ENCODE measurements at places on chromosomes 7 and 10.

GRCh38 chr10:1561731-1562337 lies 175.5 kb downstream of the ADARB2 start:
- no peak for DNase-seq

DNA sequence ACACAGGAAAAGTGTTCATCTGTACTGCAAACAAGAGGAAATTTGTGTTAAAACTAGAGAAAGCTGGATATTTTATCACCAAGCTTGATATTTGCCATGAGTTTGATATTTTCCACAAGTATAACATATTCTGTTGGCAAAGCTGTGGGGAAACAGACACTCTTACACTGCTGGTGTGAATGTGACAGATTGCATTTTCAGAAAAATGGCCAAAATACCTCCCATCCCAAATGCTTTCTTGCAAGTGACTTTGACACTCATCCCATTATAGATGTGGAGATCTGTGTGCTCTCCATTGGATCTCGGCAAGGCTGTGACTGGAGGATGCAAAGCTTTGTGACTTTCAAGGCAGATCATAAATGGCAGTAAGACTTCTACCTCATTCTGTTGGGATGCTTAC lies 30.5 kb downstream of the ZNF713 start:
- no peak for DNase-seq

DNA sequence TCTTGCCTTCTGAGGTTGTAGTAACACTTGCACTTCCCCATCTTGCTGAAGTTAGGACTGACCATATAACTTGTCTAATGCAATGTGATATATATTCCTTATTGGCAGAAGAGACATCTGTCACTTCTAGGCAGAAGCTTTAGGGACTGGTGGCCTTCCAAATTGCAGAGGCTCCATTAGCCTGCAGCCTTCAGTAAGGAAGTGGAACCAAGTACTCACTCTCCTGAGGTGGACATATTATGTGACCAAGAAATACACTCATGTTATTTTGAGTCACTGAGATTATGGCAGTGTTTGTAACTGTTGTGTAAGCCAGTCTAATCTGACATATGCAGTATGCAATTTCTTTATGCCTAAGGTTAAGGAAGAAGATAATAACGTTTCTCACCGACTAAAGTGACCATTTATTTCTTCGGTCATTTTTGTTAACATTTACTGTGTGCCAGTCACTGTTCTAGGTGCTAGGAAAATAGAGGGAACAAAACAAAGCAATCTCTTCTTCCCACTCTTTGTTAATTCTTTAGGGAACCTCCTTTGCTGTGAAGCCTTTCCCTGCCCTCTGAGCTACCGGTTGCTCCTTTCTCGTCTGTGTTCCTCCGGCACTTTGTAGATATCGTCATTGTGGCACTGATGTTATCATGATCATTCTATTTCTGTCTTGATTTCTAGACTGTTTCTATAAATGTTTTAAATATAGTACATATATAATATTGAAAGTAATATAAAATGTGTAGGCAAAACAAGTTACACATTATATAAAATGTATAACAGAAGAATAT lies 52.9 kb upstream of the HBP1 start:
- no peak for DNase-seq

GRCh38 chr10:69791812-69792211 lies 9.9 kb upstream of the COL13A1 start:
- DNase-seq = no peak

- DNase-seq = no peak
Observed at GRCh38 chr10:129580901-129581300, 113.9 kb downstream of the MGMT start.

GRCh38 chr7:118183428-118183785 lies 557 bp upstream of the LSM8 start:
- no peak for DNase-seq

- DNase-seq = no peak
Observed at GRCh38 chr7:1418505-1419309, 40.6 kb downstream of the MICALL2 start.

GRCh38 chr10:52571516-52572182 lies 200.9 kb downstream of the MBL2 start:
- DNase-seq = no peak

DNA sequence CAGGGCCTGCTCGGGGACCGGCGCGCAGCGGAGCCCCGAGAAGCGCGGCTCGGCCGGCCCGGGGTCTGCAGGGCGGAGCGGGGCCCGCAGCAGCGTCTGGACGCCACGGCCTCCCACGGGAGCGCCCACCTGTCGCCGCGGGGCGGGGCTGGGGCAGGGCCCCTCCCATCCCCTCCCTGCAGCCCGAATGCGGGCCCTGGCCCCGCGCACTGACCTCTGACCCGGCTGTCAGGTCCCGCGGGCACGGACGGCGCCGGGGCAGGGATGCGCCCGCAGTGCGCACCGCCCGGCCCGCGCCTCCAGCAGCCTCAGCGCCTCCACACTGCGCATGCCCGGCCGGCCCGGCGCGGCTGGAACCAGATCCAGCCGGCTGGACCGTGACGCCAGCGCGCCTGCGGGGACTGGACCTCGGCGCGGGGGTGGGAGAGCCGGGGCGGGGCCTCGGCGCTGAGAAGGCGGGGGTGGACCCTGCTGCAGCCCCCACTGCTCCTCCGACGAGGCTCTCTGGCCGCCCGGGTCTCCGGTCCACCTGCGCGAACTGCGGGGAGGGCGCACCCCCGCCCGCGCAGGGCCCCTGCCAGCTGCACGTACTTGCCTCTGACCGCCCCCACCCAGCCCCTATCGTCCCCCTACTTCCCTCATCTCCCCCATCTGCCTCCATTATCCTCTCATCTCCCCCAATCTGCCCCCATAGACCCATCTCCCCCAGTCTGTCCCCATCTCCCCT lies 16.1 kb upstream of the GPR146 start:
- peak; percentile 54 for DNase-seq

DNA sequence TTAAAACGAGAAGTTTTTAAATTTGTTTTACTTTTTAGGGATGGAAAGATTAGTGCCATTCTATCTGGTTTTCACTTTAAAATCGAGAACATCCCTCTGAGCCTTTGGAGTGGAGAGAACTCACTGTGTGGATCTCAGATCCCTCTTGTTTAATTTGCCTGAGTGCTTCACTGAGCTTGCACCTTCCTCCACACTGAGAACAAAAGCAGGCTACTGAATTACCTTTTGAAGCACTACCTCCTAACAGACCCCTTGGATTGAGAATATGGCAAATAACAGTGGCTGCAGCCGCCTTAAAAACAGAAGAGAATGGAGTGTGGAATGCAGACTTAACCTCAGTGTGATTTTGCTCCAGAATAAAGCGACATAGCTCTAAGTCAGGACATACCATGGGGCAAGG lies 204.7 kb downstream of the CNTNAP2 start:
- no peak for DNase-seq

DNA sequence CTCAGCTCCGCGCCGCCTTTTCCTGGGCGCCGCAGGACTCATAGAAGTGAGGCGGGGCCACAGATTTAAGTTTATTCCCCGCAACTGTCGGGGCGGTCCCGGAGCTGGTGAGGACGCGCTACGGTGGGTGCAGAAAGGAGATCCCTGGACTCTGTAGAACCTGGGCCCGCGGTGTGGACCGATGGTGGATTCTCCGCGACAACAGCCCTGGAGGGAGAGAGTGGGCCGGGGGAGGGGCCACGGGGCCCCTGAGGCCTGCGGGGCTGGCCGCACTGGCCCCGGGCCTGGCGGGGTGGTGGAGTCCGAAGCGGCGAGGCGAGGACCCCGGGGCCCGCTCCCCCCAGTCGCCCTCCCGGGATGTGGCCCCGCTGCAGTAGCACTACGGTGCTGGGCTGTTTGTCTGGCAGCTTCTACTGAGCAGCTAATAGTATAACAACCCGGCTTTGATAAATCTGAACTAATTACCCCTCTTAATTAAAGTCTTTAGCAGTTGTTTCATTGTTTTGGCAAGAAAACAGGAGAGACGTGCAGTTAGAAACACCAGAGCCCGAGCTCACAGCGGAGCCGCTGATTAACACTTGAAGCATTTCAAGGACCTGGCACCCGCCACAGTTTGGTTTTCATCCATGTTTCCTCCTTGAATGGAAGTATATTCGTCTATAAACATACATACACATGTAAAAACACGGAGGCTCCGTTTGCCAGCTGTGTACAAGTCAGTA lies 4.2 kb downstream of the FEZF1 start:
- DNase-seq = no peak

DNA sequence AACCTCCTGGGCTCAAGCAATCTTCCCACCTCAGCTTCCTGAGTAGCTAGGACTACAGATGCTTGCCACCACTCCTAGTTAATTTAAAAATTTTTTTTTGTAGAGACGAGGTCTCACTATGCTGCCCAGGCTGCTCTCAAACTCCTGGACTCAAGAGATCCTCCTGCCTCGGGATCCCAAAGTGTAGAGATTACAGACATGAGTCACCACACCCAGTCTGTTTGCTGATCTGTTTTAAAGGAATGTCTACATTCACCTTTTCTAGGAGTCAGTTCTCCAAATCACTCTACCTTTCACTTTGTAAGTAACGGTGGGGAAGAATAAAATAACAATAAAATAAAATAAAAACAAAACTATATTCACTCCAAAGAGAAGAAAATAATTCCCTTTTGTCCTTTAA lies 86.6 kb upstream of the AGBL3 start:
- DNase-seq = no peak

DNA sequence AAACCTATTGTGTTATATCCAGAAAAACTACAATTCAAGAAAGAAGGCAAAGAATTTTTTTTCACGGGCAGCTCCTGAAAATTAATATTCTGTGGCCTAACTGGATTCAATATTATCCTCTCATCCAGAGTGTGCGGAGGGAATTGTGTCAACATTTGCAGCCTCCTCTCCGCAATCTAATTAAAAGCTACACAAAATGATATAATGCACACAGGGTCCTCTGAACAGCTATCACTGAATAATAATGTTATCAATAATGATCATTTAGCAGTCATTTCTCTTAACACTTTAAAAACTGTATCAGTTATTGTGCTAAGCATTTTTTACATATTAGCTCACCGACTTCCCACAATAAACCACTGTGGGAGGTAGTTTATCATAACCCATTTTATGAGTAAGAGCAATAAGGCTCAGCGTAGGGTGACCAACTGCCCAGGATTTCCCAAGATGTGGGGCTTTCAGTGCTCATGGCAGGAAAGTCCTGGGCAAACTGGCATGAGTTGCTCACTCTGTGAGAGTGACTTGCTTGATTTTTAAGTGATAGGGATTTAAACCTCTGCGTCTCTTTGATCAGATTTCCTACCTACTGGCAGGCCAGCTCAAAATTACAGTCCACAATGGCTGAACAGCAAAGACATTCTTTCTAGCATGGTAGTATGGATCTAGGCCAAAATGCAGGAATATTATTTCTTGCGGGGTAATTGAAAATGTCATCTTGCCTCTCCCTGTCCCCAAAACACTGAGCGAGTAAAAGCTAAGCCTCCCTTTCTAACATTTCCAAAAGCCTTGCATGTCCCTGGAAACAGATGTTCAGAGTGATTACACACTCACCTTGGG lies 65.7 kb downstream of the AOAH start:
- no peak for DNase-seq

DNA sequence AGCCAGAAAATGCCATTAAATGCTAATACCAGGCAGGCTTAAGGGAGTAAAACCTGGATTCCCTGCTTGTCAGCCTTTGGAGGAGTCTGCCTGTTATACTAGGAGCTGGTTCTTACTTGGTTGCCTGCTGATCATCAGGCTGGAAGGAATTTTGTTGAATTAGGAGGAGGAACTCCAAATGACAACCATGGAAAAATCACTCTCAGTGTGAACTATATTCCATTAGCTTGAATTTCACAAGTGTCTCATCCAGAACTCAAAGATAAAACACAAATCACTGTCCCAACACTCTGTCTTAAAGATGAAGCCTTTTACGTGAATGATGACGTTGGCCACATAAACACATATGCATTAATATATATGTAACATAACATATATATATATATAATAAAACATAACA lies 238.9 kb upstream of the PLXDC2 start:
- no peak for DNase-seq

- DNase-seq = no peak
Observed at GRCh38 chr7:128827248-128827958, 2.8 kb upstream of the FLNC start.
